ENCODE measurements at places on chromosomes 7 and 10. TPM values are rescaled to one million over a fixed set of nuclear protein-coding genes. Genes with fewer than 3 reads are reported as not detected.
A peak's percentile ranks its signal among the peaks of the same experiment; 100 is the strongest.

DNA sequence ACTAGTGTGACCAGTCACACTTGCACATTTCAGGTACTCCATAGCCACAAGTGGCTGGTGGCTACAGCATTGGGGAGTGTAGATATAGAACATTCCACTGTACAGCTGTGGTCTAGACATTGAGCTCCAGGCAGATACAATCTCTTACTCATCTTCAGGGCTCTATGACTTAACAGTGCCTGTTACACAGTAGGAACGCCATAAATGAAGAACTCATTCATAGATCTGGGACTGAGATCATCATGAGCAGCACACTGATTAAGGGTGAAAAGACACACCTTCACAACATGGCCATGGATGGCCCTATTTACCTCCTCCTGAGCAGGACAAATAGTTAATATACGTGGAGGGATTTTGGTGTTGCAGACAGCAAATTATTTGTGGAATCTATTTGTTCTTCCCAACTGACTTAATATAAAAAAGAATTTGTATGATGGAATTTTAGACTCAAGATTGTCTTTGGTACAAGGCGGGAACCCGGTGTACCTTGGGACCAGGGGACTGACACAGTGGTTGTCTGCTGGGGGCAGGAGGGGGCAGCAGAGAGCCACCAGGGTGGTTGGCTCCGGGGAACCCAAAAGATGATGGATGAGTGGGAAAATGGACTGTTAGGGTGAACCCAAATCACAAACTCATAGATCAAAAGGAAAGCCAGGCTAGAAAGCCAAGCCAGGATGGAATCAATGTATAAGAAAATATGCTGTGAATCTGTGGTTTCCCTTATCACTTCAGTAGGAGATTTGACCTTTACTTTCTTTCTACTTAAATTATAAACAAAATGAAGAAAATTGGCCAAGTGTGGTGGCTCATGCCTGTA, 24.3 kb upstream of the CPA2 start:
- DNase-seq = peak; percentile 65

- DNase-seq = no peak
These were observed 15.4 kb downstream of the TAS2R41 start for GRCh38 chr7:143492799-143493739.

The FAM24B gene
- 7.9 TPM for total RNA-seq

DNA sequence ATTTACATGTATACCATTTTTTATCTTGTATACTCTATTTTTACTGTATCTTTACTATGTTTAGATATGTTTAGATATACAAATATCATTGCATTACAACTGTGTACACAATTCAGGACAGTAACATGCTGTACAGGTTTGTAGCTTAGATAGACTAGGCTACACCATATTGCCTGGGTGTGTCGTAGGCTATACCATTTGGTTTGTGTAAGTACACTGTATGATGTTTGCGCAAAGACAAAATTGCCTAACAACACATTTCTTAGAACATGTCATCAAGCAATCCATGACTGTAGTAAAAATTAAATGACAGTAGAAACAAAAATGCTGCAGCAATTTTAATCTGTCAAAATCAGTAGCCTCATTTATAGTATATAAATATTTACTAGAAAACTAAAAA, 812.2 kb downstream of the GRM8 start:
- DNase-seq = no peak

- DNase-seq = no peak
These were observed 187.6 kb downstream of the CFTR start for GRCh38 chr7:117667456-117667855.

- DNase-seq = no peak
These were observed 38.3 kb downstream of the MICU1 start for GRCh38 chr10:72587568-72587967.

DNA sequence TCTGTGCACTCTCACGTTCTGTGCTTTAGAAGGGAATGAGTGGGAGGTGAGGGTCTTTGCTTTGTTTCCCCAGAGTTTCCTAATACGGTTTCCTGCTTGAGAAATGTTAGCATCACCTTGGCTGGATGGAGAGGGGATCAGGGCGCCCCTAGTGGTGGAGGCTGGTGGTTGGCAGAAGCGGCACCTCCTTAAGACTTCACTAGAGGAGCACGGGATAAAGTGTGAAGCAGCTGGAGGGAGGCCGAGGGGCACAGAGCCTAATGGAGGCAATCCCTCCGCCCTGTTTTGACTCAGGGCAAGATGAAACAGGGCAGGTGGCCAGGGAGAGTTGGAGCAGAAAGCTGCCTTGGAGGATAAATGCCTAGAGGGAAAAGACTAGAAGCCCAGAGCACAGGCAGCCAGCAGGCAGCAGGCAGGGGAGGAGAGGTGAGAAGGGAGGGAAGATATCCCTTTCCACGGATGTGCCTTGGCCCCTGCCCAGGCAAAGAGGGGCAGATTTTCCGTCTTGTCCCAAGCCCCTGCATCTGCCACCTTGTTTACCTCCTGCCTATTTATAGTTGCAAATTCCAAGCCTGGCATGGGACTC, 56.0 kb upstream of the BTRC start:
- peak; percentile 62 for DNase-seq

DNA sequence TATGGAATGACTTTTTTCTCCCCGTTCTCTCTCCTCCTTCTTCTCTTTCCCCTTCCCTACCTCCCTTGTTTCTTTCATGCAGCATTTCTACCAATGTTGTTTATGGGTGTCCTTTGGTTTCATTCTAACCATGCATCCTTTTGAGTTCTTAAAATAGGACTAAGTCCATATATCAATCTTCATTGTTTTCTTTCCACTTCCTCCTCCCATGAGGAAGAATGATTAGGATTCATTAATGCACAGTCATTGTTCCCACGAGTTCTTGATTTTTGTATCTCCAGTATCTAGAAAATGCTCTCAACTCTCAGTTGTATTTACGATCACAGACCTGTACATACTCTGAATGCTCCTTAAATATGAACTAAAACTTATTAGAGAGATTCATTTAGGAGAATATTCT, 153.3 kb downstream of the LRRC4 start:
- no peak for DNase-seq

DNA sequence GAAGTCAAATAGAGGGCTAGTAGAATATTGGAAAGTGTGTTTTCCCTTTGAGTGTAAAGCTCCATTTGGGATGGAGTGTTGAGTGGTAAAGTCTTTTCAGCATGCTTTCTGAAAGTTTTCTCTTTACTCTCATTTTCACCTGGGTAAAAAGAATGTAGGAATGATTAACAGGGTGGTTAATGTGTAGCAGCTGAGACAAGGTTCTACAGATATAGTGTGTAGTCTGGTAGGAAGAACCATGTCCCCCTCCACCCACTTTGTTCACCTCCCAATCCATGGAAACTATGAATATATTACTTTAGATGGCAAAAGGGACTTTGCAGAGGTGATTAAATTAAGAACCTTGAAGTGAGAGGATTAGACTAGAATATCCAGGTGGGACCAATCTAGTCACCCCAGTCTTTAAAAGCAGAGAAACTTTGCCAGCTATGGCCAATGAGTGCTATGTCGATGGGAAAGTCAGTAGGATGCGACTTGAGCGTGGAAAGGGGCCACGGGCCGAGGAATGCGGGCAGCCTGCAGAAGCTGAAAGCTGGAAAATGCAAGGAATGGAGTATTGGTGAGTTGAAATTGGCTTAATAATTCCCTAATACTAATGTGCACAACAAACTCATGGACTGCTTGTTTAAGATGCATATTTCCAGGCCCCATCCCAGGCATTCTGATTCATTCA, 166.3 kb upstream of the AHR start:
- DNase-seq = no peak

DNA sequence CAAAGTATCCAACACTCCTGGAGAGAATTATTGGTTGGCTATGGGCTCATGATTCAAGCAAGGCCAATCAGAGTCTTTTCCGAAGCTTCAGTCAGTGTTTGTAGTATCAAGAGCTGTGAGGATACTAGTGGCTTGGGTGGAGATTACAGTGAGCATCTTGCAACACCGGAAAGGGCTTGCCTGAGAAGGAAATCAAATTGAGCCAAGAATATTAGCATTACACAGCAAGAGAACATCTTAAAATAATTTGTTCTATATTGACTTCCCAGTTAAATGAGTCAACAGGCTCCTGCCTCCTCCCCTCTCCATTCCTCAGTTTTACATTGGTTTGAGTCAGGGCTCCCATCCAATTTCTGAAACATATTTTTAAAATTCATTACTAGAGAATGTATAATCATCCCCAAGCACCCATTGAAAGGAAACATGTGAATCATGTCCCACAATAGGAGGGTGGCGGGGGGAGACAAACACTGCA, 127.4 kb downstream of the ELAPOR2 start:
- DNase-seq = peak; percentile 62

The MYH16 gene
- total RNA-seq = 29.6 TPM

DNA sequence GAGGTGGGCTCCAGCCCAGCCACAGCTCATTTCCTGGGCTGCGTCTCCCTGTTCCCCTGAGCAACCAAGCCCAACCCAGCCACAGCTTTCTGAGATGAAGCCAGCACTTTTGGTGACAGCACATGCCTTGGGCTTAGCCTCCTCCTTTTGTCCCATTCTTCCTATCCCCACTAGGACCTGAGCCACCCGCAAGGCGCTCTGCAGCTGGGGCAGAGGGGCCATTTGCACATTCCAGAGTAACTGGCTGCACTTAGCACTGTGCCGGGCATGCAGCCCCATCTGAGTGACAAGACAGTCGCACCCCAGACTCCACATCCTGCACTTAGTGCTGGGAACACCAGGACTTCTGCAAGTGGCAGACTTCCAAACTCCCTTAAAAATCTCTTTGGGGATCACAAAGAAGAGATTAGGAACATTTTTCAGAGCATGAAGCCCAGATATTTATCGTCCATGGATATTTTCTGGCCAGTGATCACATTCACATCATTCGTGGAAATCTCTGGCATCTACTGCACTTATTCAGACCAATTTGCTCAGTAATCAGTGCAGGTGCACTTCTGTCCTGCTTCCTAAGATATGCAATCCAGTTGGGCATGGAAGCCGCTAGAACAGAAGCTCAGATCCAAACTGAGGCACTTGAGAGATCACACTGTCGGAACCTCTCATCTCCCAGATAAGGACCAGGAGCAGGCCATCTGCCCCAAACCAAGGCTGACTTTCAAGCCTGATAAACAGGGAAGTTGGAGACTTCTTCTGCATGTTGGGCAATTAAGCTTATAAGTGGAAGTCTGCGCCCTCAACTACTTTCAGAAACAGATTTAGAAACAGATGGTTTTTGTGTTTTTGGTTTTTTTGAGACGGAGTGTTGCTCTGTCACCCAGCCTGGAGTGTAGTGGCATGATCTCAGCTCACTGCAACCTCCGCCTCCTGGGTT, 26.4 kb downstream of the CHST15 start:
- no peak for DNase-seq

- no peak for DNase-seq
These were observed 278.8 kb downstream of the RPS24 start for GRCh38 chr10:78312197-78313047.

DNA sequence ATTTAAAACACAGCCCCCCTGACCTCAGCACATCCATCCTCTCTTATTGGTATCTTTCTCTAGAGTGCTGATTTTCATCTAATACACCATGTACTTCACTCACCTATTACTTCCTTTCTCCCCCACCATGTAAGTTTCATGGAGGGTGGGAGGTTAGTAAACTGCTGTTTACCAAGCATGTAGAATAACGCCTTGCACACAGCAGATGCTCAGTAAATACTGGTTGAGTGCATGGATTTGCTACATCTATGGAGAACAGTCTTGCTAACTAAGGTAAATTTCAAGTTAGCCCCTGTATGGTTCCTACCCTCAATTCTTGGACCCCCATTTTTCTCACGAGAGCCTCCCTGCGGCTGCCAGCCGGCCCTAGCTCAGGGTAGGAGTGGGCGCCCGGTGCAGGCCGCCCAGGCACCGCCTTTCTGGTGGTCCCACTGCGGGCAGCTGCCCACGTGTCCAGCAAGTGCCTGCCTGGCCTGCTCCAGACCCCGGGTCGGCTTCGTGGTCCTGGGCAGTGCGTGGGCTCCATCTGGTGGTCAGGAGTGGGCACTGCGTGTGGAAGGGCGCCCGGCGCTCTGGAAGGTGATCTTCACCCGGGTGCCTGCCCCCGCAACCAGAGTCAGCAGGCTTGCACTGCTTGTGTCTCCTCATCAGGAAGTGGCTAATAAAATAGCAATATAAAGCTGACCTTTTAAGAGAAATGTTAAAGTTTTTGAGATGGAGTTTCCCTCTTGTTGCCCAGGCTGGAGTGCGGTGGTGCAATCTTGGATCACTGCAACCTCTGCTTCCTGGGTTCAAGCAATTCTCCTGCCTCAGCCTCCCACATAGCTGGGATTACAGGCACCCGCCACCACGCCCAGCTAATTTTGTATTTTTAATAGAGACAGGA, 63.4 kb upstream of the DNAJB6 start:
- DNase-seq = peak; percentile 79

DNA sequence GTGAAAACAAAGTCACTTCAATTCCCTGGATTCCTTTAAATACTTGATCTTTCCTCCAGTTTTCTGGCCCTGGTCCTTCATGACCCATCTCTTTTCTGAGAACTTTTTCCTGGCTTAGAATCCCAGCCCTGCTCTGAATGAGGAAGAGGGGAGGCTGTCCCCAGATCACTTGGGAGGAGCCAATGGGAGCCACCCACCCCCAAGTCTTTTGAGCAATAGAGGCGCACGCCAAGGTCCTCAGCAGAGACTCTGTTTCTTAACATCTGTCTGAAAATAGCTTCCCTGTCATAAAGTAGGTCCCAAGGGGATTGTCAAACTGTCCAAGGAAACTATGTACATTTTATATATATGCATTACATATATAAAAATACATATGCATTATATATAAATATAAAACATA, 126.8 kb downstream of the ADRA2A start:
- DNase-seq = no peak

DNA sequence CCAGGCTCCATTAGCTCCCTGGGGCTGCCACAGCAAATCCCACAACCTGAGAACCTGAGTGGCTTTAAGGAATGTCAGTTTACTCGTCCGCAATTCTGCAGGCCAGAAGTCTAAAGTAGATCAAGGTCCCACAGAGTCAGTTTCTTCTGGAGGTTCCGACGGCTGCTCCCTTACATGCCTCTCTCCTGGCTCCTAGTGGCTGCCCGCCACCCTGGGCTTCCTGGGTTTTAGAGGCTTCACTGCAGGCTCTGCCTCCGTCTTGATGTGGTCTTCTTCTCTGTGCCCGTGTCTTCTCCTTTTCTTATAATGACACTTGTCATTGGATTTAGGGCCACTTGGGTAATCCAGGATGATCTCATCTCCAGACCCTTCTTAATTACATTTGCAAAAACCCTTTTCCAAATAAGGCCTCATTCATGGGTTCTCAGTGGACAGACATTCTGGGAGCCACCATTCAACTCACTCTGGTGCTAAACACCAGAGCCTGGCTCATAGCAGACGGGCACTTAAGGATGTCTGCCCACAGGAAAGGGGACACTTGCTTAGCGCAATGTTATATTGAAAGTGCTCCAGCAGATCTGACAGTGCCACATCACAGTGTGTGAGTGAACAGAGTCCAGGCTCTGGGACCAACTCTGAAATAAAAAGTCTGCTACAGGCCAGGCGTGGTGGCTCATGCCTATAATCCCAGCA, 77.6 kb downstream of the VWC2 start:
- no peak for DNase-seq

The ANXA8L1 gene
- total RNA-seq = 0.47 TPM
